ENCODE measurements at places on chromosomes 6 and 20.

GRCh38 chr20:53829724-53830521 is 236.3 kb upstream of the ZNF217 start:
- DNase-seq: no peak

DNA sequence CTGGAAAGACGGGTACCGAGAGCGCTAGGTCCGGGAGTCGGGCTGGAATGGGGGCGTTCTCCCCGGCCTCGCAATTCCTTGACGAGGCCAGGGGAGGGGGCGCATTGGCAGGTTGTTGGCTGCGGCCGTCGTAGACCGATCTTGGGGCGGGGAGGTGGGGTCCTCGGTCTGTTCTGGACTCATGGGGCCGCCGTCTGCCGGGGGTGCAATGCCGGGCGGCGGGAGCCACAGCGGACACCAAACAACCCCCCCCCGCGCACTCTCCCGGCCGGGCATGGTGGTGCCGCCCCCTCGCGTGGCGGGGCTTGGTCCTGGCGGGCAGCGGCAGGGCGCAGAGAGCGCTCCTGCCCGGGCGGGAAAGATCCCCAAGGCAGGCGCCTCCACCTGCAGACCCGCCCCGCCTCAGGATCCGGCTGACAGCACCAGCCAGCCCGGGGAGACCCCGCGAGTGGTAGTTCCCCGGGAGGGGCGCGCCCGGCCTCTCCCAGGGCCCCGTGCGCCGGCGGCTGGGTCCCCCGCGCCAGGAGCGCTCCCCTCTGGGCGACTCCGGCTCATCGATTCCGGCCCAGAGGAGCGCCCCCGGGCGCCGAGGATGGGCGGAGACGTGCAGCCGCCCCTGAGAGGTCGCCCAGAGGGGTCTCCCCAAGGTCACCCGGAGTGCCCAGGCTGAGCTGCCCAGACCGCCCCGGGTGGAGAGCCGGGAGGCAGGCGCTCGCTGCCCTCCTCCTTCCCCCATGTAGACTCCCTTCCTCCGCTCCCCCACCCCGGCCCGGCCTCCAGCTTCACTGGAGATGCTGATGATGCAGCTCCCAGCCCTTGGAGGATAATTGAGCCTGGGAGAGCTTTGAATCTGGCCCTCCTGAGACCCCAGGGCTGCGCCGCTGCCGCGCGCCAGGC is 709 bp downstream of the PPP1R16B start:
- DNase-seq: no peak

DNA sequence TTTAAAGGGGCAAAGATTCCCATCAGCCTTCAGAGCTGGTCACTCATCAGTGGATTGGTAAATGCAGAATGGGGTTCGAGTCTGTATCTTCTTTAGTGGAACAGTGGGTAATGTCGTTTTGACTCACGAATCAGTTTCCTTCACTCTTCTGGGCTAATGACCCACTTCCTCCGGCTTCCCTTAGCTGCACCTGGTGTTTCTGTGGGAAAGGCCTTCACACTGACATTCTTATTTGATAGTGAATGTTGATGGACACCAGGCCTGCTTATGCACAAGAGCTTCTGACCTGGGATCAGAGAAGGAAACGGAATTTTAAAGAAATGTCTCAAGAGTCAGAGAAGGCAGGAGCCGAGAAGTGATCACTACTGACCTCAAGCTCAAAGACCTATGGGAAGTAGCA is 272.0 kb upstream of the SULF2 start:
- no peak for DNase-seq

- DNase-seq: no peak
Observed at GRCh38 chr6:169904051-169904922, 152.9 kb downstream of the ERMARD start.

DNA sequence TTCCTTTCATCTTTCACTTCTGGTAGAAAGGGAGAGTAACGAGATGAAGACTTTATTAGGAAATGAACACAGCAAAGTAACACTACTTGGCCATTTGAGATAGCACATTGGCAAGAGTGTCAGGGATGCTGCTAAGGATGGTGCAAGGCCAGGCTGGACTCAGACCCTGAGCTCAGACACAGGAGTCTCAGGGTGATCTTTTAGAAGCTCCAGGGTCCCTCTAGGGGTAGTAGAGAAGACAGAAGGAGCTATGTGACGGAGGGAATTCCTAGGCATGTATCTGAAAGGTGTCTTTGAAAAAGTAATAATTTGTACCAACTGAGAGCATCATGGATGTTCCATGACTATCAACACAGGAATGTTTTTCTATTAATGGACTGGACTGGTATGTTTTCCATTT is 436.5 kb downstream of the DHX35 start:
- no peak for DNase-seq

GRCh38 chr6:157593596-157593995 is 212.6 kb downstream of the ZDHHC14 start:
- DNase-seq: no peak

DNA sequence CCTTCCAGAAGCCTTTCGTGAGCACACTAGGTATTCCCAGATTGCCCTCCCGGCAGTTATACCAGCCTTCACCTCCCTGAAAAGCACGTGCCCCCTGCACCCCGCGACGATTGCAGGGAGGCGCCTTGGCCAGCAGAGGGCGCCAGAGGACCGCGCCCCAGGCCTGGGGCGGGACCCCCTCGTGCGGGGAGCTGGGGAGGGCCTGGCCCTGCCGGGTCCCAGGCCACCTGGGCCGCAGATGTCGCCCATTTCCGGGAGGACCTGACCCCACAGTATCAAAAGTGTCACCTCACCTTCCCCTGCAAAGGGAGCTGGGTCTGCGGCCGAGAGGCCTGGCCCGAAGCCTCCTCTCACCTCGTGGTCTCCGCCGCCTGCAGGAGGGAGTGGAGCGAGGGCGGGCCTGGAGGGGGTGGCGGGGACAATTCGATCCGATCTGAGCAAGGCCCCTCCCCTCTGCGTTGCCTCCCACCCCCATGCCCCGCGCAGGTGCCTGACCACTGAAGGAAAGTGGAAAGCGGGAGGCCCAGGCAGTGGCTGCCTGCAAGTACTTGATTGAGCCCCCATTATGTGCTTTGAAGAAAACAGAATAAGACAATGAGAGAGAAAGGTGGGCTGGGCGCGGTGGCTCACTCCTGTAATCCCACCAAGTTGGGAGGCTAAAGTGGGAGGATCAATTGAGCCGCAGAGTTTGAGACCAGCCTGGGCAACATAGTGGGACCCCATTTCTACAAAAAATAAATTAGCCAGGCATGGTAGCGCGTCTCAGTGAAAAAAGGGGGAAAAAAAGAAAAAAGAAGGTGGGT is 3.5 kb upstream of the SNAI1 start:
- no peak for DNase-seq

GRCh38 chr6:70651326-70651905 is 16.3 kb upstream of the SMAP1 start:
- DNase-seq: no peak

DNA sequence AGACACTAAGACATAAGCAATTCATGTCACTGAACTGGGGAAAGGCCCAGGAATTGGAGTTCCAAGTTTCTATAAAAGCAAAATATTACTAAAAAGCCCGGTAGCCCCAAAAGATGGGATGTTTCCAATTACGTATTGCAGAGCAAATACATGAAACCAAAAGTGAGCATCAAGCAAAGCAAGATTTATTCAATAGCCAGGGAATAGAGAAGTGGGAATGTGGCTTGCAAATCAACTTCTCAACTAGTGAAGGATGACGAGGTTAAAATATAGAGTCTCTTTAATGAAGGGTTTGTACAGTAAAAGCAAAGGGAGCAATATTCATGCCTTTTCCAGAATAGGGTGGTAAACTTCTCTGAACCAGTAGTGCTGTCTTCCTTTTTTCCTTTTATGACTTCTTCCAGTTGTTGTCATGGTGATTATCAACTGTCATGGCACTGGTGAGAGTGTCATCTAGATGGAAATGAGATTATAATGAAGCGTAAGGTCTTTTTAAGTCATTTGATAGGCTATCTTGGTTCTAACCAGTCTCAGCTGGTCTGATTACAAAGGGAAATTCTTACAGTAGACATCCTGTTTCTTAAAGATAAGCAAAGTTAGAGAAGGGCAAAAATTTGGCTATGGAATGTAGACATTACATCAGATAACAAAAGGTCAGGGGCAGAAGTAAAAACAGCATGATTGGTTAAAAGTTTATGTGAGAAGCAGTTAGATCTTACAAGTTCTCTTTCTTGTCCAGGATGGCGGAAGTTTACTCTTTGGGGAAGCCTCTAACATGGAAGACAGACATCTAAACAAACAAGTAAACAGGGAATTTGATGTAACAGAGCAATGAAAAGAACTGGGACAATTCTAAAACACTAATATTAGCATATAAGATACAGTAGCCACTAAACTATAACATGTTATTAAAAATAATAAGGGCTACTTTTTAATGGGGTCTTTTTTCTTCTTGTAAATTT is 96.9 kb downstream of the TBX18 start:
- no peak for DNase-seq

DNA sequence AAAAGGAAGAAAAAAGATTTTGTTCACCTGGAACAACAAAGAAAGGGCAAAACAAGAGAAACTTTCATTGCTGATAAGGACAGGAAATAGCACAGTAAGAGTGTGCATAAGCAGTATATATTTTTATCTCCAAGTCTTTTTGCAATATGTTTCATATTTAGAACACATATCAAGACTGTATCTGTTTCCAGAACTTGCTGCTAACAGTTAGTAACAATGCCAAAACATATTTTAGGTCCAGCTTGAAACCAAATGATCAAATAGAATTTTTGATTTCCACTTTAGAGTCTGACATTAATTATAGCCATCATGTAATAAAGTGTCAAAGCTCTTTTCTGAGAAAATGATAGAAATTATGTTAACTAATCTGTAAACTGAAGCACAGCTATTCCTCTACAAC is 143.5 kb upstream of the SUPT3H start:
- no peak for DNase-seq

- no peak for DNase-seq
Observed at GRCh38 chr6:7053125-7053774, 54.5 kb upstream of the RREB1 start.

DNA sequence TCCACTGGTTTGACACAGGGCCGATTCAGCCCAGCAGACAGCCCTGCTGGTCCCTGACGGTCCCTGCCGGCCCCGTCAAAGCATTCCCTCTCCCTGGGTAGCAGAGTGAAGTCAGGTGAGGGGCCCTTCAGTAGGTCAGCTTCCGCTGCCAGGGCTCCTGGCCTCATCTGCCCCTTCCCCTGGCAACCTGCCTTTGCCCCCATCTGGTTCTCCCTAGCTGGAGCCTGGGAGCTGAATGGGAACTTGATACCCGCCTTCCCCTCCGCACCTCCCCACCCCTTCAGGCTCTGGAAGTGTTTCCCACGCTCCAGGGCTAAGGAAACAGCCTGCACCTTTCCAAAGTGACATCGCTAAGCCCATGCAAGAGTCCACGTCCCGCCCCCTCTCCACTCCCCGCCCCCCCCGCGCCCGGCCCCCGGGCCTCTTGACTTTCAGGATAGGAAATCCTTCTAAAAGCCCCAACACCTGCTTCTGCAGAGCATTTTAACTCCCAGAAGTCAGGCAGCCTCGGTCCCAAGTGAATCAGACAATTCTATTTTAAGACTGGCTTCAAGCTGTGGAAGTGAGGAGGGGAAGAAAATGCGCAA is 53.3 kb downstream of the ISM1 start:
- no peak for DNase-seq

- DNase-seq: no peak
Observed at GRCh38 chr6:133814238-133814637, 74.7 kb upstream of the TCF21 start.

DNA sequence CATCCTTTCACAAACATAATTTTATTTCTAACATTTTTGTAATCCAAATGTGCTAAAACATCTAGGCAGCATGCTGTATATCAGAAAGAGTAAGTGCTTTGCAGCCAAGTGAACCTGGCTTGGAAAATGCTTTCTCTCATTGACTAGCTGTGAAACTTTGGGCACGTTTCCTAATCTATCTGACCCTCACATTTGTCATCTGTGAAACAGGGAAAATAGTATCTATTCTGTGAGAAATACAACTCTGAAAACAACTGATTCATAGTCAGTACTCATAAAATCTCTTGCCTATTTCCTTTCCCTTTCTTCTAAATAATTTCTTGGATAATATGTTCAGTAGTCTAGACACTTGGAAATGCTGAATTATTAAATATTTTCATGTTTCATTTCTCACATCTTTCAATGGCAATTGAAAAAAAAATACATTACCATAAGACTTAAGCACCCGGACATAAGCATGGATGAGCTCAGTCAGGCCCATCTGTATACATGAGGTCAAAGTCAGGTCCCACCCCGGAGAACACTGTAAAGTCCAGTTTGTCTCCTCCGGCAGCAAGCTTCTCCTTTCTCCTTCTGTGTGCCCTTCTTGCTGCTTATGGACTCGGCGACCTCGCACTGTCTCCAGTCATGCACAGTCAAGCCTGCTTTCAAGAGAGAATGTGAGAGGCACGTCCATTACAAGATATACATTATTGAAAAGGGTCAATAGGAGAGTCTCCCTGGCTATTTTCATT is 455.0 kb upstream of the SOX4 start:
- no peak for DNase-seq

DNA sequence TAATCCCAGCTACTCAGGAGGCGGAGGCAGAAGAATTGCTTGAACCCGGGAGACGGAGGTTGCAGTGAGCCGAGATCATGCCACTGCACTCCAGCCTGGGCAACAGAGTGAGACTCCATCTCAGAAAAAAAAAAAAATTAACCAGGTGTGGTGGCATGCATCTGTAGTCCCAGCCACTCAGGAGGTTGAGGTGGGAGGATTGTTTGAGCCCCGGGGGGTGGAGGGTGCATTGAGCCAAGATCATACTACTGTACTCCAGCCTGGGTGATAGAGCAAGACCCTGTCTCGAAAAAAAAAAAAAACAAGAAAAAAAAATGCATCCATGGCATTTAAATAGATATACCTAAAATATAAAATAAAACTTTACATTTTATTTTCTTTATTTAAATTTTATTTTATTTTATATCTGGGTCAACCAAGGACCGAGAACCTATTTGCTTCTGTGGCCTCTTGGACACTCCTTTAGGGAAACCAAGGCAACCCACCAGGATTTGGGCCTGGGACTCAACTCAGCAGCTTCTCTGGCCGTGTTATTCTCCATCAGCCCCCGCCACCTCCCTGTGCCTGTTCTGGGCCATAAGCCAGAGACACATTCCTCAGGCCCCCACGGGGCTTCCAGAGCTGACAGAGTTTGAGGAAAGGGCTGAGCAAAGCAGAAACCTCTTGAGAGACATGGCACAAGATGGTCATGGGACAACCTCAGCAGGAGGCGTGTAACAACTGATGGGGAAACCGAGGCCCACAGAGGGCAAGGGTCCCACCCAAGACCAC is 6.2 kb downstream of the SNTA1 start:
- no peak for DNase-seq

- no peak for DNase-seq
Observed at GRCh38 chr20:47600967-47601547, 99.4 kb downstream of the NCOA3 start.

- DNase-seq: no peak
Observed at GRCh38 chr6:34176261-34177031, 30.6 kb upstream of the GRM4 start.

GRCh38 chr6:30781743-30782424 is 37.5 kb upstream of the IER3 start:
- DNase-seq: peak; percentile 2

- no peak for DNase-seq
Observed at GRCh38 chr20:57481281-57481711, 43.6 kb downstream of the CTCFL start.
